Right ventricle myocardium superior (tissue), 1 donor: ENCODE measurements at places on chromosomes 4 and X.

GRCh38 chr4:85737254-85737653, 262.3 kb downstream of the ARHGAP24 start:
- DNase-seq, result no peak

DNA sequence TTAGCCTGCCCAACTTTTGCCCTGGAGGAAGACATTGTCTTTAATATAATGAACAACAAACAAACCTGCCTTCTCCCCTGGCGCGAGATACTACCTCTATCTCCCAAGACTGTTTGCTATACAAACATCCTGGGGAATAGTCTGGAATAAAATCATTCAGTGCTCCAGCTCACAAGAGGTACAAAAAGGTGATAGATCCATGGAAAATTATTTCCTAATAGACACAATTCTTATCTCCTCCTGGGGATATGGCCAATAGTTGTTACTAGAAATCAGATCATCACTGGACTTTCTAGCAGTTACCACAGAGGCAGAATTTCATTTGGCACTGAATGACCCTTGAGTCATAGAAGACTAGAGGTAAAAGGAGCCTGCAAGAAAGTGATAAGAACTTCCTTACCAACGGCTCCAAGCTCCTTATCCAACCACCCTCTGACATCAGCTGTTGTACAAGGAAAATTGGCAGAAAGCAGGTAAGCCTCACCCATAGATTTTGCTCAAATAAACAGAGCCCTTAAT, 38.1 kb downstream of the MID1 start:
- no peak for DNase-seq

GRCh38 chr4:78014889-78015886, 41.9 kb upstream of the FRAS1 start:
- DNase-seq, result no peak

GRCh38 chr4:78081541-78081940, 24.4 kb downstream of the FRAS1 start:
- DNase-seq, result no peak

DNA sequence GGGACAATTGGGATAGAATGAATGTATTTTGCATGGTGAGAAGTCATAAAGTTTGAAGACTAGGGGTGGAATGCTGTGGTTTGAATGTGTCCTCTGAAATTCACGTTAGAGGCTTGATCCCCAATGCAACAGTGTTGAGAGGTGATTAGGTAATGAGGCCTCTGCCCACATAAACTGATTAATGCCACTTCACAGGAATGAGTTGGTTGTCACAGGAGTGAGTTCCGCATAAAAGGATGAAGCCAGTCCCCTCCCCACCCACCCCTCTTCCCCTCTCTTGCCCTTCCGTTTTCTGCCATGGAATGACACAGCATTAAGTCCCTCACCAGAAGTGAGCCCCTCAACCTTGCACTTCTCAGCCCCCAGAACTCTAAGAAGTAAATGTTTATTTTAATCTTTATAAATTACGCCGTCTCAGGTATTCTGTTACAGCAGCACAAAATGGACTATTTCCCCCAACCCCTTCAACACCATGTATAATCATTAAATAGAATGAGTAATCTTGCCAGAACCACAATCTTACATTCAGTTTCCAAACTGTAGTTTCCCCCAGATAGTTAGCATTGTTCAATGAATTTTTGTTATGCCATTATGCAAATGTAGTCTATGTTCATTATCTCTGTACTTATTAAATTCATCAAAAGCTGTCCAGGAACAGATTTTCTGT, 5.5 kb upstream of the MMAA start:
- DNase-seq, result no peak

- DNase-seq, result no peak
These were observed 302.3 kb upstream of the PPARGC1A start for GRCh38 chr4:24192018-24192641.

- no peak for DNase-seq
These were observed 181.0 kb downstream of the GPAT3 start for GRCh38 chr4:83716874-83717273.

- peak; percentile 22 for DNase-seq
These were observed 103.2 kb downstream of the HMX1 start for GRCh38 chr4:8768357-8768999.

GRCh38 chr4:113141901-113142346, 92.5 kb downstream of the ANK2 start:
- DNase-seq, result no peak

GRCh38 chr4:38805530-38806145, 1.0 kb upstream of the TLR1 start:
- peak; percentile 47 for DNase-seq

- DNase-seq, result no peak
These were observed 1.0 kb upstream of the CLDN22 start for GRCh38 chr4:183321079-183321478.

DNA sequence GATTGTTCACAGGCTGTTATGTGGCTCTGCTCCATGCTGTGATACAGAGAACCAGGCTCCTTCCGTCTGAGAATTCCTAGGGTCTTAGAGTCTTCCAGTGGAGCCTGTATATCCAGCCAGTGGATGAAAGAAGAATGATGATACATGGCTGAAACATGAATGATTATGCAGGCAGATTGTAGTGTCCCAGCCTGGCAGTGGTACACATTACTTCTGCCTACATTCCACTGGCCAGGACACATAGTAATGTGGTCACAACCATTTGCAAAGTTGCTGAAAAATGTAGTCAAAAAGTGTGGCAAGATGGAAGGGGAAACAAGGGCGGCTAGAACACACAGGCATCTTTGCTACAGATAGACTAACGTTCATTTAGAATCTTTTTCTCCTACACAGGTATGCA, 4.5 kb upstream of the GBA3 start:
- no peak for DNase-seq
